Activated T-cell treated with anti-CD3 and anti-CD28 coated beads for 48 hours (primary cell): ENCODE measurements at places on chromosomes 11 and 22.
A peak's percentile ranks its signal among the peaks of the same experiment; 100 is the strongest.

DNA sequence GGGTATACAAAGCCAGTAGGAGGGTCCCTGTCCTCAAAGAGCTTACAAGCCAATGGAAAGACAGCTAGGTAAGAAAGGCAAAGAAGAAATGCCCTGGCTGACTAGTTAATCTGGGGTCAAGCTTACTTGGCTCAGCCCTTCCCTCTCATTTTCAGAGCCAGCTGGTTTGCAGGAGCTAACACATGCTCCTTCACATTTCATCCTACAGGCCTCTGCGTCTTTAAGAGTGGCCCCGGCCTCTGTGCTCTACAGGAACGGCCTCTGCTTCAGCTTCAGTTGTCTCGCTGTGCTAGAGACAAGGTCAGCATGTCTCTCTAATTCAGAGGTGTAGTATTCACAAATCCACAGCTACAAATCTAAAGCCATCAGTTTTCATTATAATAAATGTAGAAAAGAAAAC is 15.2 kb downstream of the ALKBH8 start:
- no peak for DNase-seq

GRCh38 chr11:13667245-13667644 is 1.2 kb upstream of the FAR1 start:
- DNase-seq: no peak

- DNase-seq: no peak
These were observed 84.5 kb upstream of the CHRM4 start for GRCh38 chr11:46475926-46476545.

DNA sequence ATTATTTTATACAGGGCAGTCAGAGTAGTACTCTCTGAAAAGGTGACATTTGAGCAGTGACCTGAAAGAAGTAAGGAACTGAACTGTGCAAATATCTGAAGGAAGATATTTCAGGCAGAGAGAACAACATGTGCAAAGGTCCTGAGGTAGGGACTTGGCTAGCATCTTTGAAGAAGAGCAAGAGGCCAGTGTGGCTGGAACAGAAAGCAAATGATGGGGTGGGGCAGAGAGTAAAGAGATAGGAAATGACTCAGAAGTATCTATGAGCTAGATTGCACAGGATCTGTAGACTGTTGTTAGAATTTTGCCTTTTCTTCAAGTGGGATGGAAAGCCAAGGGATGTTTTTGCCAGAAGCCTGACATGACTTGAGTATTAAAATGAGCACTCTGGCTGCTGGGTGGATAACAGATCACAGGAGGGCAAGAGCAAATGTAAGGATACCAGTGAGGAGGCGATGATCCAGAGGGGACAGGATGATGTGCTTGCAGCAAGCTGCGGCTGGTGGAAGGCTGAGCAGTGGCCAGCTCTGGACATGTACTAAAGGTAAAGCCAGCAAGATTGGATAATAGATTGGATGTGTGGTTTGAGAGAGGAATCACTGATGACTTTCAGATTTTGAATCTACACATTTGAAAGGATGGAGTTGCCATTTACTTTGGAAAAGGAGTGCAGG is 33.2 kb upstream of the TTC12 start:
- no peak for DNase-seq

- DNase-seq: peak; percentile 75
These were observed 72.4 kb downstream of the ZNRF3 start for GRCh38 chr22:28955817-28956216.

DNA sequence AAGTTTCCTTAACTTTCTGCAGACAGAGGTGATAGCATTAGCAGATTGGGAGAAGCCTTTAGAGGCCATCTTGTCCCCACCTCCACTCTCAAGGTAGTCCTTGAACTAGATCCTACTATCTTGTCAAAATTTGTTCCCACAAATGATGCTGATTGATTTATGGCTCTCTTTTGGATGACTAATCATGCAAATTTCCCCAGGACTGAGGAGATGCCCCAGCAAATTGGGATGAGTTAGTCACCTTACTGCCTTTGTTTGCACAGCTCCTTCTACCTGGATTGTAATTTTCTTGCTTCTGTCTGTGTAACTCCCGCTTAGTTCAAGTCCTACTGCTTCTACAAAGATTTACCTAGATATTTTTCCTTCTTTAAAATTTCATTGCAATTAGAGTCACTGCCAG is 391.4 kb upstream of the CADM1 start:
- no peak for DNase-seq

DNA sequence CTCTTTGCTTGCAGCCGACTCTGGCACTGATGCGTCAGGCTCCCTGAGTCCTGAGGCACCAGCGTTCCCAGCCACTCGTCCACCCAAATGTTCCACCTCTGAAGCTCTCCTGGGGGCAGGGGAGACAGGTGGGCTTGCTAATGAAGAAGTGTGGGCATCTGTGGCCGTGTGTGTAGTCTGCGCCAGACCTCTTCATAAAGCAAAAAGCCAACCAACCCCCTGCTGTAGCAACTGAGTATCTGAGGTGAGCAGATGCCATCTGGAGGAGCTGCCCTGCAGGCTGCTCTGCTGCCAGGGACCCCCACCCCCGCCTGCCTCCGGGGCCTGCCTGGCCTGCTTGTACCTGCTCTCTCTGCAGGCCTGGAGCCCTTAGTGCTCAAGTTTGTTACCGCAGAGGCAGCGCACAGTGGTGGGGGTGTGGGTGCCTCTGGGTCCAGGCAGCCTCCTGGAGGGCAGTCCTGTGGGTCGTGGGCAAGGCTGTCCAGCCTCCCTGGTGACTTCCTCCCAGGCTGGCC is 272.5 kb downstream of the TBC1D22A start:
- no peak for DNase-seq

DNA sequence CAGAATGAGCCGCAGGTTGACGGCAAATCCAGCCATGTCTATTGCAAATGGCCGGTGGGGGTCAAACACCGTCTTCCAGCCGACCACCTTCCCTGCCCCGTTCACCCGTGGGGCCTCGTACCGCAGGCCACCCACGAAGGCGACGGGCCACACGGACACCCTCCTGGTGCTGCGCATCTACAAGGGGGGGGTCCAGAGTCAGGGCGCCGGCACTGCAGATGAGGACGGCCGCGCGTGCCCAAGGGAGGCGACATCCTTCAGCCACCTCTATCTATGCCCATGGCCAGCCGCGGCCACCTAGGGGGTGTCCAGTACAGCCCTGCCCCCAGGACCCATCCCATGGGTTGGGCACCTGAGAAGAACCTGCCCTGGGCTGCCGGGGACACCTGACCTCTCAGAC is 29.2 kb downstream of the B3GAT1 start:
- no peak for DNase-seq

DNA sequence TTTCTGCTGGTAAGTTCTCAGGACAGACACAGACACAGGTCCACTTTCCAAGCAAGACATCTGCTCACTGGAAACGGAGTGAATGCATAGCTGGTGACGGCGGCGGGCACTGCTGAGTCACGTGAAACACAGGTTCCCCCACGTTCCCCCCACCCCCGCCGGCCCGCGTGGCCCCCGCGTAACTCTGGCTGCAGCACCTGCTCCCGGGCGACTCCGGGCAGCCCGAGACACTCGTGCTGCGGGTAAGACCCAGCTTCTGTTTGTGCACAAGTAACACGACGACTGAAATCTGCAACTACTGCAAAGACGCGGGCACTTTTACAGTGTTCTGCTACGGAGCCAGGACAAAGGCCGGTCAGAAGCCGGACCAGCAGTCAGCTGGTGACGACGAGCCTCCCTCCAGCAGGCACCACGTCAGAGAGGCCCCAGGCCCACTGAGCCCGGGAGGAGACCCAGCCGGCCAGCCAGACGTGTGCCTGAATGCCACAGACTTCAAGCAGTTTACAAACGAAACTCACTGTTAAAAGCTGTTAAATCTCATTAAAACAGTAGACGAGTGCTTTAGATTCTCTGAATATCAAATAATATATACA is 12.9 kb upstream of the ARFGAP3 start:
- no peak for DNase-seq

DNA sequence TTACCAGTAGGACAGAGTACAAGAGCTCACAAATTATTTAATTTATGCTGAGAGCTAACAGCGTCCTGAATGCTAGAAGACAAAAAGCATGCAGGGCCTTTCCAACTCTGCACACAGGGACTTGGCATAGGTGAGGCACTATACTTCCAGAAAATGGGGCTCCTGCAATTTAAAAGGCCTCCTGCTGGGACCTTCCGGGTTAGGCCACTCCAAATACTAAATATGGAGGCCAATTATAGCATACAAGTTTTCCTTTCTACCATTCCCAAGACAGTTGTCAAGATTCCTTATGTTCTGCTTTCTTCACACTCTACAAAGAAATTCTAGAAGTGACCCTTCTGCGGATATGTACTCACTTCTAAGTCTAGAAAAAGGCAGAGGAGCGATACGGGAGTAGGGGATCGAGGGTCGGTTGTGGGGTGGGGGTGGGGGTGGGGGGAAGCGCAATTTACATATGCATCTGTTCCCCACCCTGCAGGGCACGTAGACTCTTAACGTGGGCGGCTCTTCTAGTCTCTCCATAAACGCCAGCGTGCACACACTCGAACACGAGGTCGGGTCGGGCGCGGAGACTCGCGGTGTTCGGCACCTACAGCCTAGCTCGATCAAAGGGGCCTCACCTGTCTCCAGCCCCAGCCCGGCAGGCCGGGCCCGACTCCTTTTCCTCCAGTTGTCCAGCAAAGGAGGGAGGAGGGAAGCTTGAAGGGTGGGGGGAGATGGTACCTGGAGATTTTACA is 728 bp downstream of the DCUN1D5 start:
- DNase-seq: peak; percentile 38

DNA sequence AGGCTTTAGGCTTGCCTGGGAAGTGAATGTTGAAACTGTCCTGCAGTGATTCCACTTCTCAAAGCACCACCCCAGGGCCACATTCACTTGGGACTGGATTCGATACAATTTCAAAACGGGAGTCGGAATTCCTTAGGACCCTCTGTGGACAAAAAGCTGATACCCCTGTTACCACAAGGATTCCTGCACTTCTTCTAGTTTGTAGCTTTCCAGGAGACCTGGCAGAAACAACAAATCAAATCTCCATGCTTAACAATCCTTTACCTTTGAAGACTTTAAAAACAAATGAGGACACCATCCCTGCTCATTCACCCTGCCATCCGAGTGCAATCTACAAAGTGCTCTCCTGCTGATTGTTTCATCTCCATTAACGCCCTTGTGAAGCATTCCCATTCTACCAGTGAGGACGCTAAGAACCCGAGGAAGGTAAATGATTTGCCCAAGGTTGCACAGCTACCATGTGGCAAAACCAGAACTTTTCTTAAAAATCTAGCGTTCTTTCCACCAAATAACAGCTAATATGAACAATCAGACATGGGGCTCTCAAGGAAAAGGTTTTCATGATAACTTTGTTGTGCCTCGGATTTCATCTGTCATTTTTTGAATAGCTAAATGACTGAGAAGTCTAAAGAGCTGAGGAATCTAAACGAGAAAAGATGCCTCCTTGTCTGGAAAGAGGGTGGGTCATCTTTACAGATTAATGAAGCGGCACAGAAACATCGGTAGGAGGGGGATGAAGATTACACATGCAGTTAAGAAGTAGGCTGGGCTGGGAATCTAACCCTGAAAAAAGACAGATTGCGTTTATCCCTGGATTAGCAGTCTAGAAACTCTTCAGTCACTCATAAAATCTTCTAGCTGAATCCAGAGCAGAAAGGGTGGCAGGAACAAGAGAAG is 720 bp upstream of the MPZL2 start:
- DNase-seq: no peak

DNA sequence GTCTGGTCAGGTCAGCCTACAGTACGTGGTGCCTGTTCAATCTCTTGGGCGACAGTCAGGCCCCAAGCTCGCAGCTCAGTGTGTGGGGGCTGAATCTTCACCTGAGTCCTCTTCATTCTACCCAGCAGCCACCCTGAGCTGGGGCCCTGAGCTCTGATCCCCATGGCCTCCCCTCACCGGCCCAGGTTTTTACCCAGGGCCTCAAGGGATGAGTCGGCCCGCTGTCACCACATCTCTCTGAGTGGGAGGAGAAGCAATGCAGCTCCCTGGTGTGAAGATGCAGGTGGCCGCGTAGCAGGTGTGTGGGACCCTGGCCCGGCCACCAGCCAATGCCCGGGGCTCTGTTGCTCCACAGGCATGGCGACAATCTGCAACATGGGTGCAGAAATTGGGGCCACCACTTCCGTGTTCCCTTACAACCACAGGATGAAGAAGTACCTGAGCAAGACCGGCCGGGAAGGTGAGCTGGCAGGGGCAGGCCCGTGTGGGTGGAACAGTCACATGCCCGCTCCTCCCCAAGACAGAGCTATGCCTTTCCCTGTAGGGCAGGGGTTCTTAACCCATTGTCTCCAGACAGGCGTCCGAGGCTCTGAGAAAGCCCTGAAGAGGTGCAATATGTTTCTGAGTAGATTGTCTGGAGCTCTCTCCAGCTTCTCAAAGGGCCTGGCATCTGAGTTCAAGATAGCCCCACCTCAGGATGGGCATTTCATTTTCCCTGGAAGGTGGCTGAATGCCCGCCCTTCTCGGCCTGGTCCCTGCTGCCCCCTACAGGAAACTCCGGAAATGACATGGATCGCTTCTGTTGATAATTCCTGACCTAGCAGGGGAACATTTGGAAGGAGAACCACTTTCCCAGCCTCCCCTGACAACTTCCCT is 26.9 kb downstream of the POLR3H start:
- peak; percentile 40 for DNase-seq

DNA sequence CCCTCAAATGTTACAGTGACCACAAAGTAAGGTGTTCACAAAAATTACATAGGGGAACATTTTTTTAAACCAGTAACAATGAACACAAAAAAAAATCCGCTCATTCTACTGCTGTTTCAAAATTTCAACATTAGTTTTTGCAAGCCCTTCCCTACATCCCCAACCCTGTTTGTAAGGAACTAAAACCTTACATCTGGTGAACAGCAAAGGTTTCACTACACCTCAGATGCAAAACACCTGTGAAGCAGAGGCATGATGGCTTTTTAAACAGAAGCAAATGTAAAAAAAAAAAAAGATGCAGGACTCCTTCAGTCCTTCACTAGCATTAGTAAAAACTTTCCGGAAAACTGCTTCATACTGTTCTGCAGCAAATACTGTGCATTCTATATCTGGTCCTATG is 50.0 kb upstream of the API5 start:
- DNase-seq: no peak

DNA sequence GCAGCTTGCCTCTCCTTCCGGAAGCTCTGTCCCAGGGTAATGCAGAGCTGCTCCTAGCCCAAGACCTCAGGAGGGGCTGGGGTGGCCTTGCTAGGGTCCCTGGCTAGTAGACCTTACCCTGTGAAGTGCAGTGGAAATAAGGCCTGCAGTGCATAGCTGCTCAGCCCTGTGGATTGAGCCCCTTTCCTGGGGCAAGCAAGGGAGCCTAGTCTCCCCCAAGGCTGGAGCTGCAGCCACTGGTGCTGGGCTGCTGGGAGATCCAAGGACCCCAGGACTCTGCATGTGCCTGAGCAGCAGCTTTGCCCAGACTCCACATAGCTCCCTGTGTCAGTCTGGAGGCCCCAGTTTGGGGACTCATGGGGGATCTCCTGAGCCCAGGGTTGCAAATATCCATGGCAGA is 57.9 kb downstream of the FANCF start:
- DNase-seq: no peak

DNA sequence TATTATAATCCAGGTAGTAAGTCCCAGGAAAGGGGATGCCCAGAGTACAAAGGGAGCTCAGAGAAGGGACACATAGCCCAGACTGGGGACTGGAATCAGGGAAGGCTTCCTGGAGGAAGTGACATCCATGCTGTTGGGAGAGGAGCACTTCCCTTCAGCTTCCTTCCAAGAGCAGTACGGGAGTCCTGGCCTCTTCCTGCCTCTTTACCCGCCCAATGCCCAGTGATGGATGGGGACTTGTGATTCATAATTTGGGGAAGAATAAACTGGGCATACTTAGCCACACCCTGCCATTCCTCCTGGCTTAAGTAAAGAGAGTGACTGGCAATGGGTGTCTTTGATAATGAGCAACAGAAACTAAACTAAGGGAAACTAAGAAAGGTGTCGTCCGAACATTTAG is 11.5 kb downstream of the C11orf91 start:
- no peak for DNase-seq
